AG04450 (cell line): ENCODE measurements at places on chromosomes 2 and 18.

GRCh38 chr2:112577756-112578155 lies 6.7 kb upstream of the CHCHD5 start:
- DNase-seq = no peak

DNA sequence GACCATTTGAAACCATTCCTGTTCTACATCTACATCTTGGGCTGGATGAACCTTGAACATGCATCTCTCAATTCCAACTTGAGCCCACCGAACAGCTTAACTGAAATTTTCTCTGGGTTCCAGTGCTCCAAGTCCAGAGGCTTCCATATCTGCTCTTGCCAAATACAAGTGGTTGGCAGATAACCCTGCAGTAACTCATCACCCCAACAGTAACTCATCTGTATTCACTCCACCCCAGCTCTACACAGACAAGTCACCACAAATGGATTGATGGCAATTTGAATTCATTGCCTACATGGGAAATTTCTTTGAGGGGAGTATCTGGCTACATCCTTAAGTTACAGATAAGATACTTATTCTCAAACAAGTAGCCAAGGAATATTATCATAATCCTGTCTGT lies 502.4 kb upstream of the TNP1 start:
- DNase-seq = no peak

DNA sequence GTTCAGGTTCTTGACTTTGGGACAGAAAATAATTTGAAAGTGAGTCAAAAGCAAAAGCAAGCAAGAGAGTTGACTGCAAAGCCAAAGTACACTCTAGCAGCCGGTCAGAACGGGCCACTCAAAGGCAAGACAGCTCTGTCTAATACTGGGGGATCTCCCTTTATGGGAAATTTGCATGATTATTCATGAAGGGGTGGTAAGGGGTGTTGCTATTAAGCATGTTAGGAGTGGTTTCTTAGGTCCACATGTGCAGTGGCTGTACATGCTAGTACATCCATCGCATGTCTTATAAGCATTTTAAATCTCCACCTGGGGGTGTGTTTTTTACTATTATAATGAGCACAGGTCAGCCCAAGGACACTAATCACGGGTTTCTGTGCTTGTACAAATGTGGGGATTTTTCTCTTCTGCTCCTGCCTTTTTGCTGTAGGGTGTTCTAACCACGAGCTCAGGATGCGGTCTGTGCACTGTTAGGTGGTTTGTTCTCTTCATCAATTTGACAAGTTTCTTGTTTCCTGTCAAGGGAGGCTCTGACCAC lies 60.2 kb upstream of the SPP2 start:
- DNase-seq = no peak

DNA sequence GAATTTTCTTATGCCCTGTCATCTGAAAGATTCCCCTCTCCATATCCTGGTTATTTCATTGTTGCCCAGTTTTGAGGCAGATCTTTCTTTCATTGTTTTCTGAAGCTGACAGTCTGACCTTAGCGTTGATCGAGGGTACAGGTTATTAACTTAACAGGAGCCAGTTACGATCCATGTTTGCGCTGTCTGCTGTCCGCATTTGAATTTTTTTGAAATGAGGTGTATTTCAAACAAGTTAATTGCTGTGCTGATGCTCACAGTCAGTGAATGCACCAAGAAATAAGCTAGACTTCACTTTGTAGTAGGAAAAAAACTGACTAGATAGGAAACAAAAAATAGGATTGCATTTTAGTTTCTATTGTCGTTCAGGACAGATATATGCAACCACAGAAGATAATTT lies 34.8 kb upstream of the SPAG16 start:
- no peak for DNase-seq

GRCh38 chr2:150924878-150925277 lies 336.8 kb downstream of the RBM43 start:
- no peak for DNase-seq
